ENCODE measurements at places on chromosomes 16 and 17.

DNA sequence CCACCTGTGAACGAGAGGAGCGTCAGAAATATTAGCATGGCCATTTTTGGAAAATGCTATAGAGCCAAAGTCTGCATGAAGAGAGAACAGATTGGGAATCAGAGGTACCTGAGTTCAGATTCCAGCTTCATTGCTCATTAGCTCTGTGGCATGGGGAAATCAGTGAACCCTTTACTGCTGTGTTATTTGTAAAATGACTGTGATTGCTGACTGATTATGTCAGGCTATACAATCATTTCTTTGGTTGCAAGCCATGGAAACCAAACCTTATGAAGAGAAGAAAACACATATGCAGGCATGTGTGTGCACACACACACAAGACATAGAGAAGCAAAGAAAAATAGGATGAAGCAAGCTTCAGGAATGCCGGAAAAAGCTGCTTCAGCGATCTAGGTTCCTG, 101.4 kb upstream of the HSBP1 start:
- DNase-seq, result no peak

DNA sequence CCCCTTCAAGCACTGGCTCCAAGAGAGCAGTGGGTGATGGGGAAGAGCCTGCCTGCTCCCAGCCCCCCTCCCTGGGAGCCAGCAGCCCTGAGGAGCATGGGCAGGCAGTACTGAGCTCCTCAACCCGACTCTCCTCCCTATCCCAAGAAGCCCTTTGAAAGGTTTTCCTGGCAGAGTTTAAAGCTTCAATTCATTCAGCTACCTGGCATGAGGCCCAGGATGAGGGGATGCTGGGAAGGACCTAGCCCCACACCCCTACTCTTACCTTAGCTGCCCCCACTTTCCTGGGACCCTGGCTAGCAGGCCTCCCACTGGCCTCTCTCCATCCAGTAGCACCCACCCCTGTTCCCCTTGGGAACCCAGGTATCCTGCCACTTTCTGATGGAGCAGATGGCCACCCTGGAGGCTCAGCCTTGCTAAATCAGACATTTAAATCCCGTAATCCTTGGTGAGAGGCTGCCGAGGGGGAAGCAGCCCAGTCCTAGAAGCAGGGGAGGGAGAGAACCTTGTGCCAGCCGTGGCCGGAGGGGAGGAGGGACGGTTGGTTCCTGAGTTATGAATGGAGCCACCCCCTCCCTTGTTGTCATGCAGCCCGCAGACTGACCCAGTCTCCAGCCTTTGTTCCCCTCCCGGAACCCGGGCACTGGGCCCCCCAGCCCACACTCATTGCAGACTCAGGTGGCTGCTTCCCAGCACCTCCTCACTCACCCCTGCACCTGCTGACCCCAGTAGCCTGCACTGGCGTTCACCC, 17.1 kb downstream of the ATP1B2 start:
- DNase-seq, result no peak

- no peak for DNase-seq
These were observed 21.9 kb upstream of the CAPN15 start for GRCh38 chr16:505479-506245.

DNA sequence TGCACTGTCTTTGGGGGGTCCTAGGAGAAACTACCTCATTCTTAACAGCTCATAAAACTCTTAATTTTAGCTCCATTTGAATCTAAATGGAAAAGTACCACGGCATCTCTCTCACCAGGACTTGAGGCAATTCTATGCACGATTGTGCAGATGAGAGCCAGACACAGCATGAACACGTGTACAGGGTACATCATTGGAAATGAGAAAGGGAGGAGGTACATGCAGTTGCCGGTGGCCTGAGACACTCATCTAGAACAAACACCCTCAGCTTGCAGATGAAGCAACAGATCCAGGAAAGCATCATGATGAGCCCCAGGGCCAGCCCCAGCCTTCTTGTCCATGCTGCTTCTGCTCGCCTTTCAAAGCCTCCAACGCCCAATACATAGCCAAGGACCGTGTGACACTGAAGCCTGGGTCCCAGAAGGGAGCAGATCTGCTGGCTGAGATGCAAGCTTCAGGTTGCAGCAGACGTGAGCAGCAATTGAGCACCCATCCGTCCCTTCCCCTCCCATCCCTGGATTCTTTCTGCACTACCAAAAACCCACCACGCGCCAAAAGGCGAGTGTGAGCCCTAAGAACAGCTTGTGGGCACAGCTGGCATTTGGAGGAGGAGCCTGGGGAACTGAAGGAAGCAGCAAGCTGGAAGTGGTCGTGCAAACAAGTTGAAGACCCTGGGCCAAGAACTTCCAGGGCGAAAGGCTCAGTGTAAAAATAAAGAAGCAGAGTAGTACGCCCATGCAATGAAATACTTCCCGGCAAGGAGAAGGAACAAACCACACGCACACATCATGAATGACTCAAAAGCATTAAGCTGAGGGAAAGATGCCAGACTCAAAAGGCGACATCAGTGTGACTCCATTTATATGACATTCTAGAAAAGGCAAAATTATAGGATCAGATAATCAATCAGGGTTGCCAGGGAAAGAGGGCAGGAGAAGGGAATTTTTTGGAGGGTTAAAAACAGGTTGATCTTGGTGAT, 7.3 kb upstream of the RCVRN start:
- no peak for DNase-seq

GRCh38 chr16:333406-334094, 19.0 kb downstream of the AXIN1 start:
- no peak for DNase-seq
